ENCODE measurements at places on chromosomes 2 and 18. TPM values are rescaled to one million over a fixed set of nuclear protein-coding genes. Genes with fewer than 3 reads are reported as not detected.
A peak's percentile ranks its signal among the peaks of the same experiment; 100 is the strongest.

DNA sequence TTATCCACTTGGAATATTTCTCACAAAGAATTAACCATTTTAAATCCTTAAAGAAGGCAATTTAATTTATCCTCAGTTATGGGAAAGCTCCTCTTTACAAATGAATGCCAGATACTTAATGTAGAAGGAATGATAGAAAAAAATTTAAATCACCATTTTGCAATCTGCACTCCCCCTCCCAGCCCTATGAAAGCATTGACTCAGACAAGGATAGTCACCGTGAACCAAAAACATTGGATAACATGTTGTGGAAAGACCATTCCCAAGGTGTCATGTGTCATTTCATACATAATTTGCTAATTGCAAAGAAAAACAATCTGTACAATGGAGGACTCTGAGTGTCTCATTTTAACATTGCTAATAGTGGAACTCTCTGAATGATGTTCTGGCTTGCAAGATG lies 421.0 kb downstream of the TXNL1 start:
- DNase-seq = no peak
- no peak overlapping the region for H3K27ac ChIP-seq
- H3K36me3 ChIP-seq = no peaks in the 10 kb centered on the region
- no peak overlapping the region for H3K4me3 ChIP-seq

- peak overlapping the region; percentile 79 for H3K4me3 ChIP-seq
- no peaks in the 10 kb centered on the region for H3K36me3 ChIP-seq
- peaks cover 2% of the 10 kb centered on the region for H3K27me3 ChIP-seq
- H3K27ac ChIP-seq = peak overlapping the region; percentile 81
Observed at GRCh38 chr2:9779596-9780264, 63.5 kb upstream of the TAF1B start.

FBXO15 gene
- 2.1 TPM for total RNA-seq

LOXHD1 gene
- total RNA-seq = 0.39 TPM

GRCh38 chr2:85772019-85772745 lies 18.4 kb downstream of the ATOH8 start:
- H3K27ac ChIP-seq = no peak overlapping the region
- no peaks in the 10 kb centered on the region for H3K36me3 ChIP-seq
- no peak overlapping the region for H3K4me3 ChIP-seq
- peaks cover 2% of the 10 kb centered on the region for H3K4me1 ChIP-seq
- DNase-seq = no peak

DNA sequence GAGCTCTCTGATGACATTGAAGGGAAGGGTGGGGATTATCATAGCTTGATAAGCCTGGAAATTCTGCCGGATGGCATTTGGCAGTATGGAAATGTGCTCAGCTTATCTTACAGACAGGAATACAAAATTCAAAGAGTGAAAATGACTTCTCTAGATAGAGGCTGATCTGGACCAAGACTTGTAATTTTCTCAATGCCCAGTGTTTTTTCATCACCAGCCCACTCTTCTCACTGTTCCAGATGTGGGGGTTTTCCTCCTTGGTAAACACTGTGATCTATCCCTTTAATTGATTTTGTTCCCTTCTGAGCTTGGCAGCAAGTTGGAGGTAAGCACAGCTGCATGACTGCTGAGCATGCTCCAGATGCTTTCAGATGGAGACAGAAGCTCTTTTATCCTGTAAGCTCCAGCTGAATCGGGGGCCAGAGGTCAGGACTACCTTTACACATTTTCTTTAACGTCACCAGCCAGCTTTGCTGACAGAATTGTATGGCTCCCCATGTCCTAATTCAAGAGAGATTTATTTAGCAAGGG lies 287.4 kb upstream of the TCF4 start:
- H3K4me3 ChIP-seq = no peak overlapping the region
- H3K27me3 ChIP-seq = no peaks in the 10 kb centered on the region
- no peak for DNase-seq
- no peak overlapping the region for H3K27ac ChIP-seq

CHRND gene
- not detected for total RNA-seq

Measured in activated naive CD8-positive, alpha-beta T cell treated with anti-CD3 and anti-CD28 coated beads, Interleukin-2, amount 10 ng/mL, durations not matched to agents 7 days and 5 days (primary cell).